Epithelial cell of alveolus of lung (primary cell): ENCODE measurements at places on chromosomes 12 and 14. TPM values are rescaled to one million over a fixed set of nuclear protein-coding genes. Genes with fewer than 3 reads are reported as not detected.

Gene TCL1A
- not detected in 2 replicates for total RNA-seq

Gene WSCD2
- not detected in 2 replicates for total RNA-seq

Gene ALDH1L2
- total RNA-seq: 35.3 and 39.6 TPM in 2 replicates

Gene FIGNL2
- total RNA-seq: 0.13 and 0.32 TPM in 2 replicates

Gene SLC24A4
- total RNA-seq: not detected in 2 replicates

Gene CGRRF1
- 11.8 and 18.1 TPM in 2 replicates for total RNA-seq

Gene OR6C1
- not detected in 2 replicates for total RNA-seq

Gene PGF
- 14.6 and 24.5 TPM in 2 replicates for total RNA-seq
